ENCODE measurements at places on chromosomes 11 and 22.
A peak's percentile ranks its signal among the peaks of the same experiment; 100 is the strongest.

DNA sequence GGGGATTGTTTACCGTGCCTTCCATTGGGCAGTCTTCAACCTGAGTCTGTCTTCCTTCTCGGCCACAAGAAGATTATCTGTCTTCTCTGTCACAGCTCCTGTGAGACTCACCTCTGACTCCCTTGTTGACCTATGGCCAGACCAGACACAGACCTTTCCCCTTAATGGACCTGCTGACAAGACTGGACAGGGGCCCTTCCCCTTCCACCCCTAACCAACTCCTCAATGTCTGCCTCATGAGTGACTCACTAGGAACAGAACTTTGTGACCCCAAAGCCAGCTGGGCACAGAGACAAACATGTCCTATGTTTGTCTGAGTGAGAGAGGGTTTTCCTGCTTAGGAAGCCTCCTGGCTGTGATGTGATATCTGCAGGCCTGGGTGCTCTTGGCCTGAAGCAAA is 405.0 kb downstream of the BRD1 start:
- no peak for DNase-seq

- peak; percentile 49 for DNase-seq
Observed at GRCh38 chr22:49968831-49969661, 8.5 kb downstream of the PIM3 start.

DNA sequence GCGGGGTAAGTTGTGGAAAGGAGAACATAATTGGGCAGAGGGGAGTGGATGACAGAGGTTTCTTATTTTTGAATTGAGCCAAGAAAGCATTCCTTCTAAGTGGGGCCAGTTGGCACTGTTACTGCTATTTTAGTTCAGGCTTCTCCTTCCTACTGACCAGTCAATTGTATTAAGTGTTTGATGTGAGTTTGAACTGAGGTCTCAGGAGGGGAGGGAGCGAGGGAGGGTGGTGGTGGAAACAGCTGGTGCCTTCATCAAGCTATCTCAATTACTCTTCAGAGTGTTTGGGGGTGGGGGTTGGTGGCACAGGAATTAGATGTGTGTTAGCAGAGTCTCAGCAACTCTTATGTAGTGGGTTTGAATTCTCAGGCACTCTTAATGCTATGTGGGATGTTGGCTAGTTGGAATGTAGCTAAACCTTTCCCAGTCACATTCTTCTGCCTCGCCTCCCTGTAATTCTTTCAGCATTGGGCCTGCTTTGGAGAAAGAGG is 14.5 kb downstream of the CTNND1 start:
- DNase-seq, result no peak

DNA sequence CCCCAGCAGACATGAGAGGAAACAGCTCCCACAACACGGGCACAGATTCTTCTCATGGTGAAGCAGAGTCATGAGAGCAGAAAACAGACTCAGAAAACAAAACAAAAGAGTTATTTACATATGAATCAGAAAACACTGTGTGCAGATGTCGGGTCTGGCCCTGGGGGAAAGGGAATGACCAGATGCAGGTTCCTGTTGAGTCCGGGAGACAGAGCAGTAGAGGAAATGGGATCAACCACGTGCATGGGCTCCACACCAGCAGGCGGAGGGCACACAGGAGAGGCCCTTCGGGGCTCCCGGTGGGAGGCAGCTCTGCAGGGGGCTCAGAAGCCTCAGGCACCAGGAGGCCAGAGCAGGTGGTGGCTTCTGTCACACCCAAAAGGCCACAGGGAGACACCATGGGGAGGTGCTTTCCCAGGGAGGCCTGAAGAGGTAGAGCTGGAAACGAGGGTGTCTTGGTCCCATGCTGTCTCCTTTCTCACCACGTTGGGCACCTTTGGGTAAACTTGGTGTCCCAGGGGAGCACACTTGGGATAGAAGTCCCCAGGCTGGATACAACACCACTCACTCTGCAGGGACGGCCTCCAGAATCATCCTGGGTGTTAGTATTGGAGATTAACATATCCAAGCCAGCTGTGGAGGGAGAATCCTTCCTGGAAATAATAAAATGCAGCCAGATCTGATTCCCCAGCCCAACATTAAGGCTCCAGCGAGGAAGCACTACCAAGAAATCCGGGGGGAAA is 764.7 kb downstream of the BRD1 start:
- no peak for DNase-seq

DNA sequence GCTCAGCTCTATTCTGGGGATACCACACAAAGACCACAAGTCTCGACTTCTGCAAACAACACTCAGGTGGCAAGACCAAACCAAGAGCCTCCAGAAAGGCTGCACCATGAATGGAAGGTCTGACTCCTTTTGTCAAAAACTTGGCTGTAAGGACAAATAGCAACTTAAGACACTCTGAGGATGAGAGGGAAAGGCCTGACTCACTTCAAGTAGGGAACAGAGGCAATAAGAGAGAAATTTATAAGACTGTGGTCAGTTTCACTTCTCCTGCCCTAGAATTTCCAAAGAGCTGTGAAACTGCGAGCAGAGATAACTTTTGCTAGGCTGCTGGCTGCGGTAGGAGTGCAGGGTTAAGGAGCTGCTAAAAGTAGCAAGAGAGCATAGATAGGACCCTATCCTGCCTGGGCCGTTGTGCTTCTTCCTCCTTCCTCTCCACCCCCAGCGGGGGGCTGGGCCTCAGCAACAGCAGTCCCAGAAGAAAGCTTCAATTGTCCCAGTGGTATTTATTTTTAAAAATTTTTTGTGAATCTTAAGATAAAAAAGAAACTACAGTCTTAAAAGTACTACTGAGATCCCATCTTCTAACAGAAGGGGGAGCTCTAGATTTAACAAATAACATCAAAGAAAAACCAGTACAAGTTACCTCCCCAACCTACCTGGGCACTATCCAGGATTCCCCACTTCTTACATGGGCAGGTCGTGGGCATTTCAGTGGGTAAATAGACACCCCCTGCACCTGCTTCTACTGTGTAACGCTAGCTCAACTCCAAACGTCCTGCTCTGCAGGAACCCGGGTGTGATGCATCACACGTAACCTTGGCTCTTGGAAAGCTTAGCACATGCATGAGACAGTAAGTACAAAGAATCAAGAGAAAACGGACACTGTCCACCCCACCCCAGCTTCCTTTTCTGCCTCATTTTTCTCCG is 66.4 kb downstream of the SGSM3 start:
- no peak for DNase-seq

DNA sequence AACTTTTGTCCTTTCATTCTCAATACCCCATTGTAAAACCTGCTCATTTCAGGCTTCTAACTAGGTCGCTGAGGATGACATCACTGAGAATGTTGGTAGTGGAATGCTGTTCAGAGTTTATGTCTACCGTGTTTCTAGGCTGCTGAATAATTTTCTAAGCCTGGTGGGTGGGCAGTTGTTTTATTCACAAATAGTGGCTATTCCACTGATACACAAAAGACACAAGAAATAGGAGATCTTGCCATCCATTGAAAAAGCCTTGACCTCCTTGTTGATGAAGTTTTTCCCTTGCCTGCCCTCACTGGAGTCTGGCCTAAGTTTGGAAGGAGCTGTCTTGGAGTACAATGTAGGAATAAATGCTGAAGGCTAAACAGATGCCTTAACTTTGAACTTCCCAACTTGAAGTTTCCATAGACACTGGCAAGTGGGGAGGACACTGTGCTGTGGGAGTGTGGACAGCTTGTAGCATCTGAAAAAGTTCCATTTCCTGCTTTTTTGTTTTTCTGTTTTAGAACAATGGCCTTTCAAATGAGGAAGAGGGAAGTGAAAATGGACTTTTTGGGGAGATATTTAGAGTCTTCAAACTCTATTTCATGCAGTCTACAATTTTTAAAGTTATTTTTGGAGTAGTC is 59.2 kb downstream of the TRIM44 start:
- DNase-seq, result no peak

- DNase-seq, result no peak
Observed at GRCh38 chr11:10441091-10441490, 14.0 kb upstream of the AMPD3 start.

- DNase-seq, result no peak
Observed at GRCh38 chr22:42623301-42623751, 8.6 kb upstream of the POLDIP3 start.

GRCh38 chr11:92141159-92141558 is 83.5 kb upstream of the FAT3 start:
- DNase-seq, result no peak

- DNase-seq, result no peak
Observed at GRCh38 chr11:69263736-69264052, 30.3 kb upstream of the MYEOV start.

- DNase-seq, result no peak
Observed at GRCh38 chr22:46668116-46668515, 47.9 kb downstream of the GRAMD4 start.

DNA sequence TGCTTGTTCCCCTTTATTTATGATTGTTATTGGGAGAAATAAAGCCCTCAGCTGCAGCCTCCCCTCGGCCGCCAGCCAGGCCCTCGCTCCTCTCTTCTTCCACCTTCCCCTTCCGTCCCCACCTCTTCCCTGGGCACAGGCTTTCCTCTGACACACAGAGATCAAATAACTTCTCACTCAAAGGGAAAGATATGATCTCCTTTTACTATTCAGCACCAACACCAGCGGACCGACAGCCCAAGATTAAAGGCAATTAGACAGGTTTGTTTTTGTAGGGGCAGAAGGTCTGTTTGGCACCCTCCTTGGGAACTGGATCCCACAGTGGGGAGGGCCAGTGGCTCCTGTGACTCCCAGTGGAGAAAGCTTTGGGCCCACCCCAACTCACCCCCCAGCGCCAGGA is 23.0 kb downstream of the NECTIN1 start:
- DNase-seq, result no peak

- no peak for DNase-seq
Observed at GRCh38 chr22:26563022-26563421, 26.9 kb downstream of the TPST2 start.

- no peak for DNase-seq
Observed at GRCh38 chr11:11135820-11136476, 217.1 kb downstream of the CSNK2A3 start.

DNA sequence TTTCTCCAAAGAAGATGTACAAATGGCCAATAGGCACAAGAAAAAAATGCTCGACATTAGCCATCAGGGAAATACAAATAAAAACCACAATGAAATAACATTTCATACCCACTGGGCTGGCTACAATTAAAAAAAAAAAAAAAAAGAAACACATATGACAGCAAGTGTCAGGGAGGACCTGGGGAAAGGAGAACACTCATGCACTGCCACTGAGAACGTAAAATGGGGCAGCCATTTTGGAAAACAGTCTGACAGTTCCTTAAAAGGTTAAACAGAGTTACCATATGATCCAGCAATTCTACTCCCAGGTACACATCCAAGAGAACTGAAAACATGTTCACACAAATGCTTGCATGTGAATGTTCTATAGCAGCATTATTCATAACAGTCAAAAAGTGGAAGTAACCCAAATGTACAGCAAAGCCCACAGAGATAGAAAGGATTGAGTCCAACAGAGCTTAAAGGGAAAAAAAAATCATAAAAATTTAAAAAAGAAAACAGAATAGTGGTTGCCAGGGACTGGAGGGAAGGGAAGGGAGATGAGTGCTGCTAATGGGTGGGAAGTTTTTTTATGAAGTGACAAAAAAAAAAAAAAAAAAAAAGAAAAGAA is 48.4 kb upstream of the CYP2D6 start:
- DNase-seq, result no peak

GRCh38 chr11:34564406-34564805 is 50.8 kb upstream of the ELF5 start:
- DNase-seq, result no peak

DNA sequence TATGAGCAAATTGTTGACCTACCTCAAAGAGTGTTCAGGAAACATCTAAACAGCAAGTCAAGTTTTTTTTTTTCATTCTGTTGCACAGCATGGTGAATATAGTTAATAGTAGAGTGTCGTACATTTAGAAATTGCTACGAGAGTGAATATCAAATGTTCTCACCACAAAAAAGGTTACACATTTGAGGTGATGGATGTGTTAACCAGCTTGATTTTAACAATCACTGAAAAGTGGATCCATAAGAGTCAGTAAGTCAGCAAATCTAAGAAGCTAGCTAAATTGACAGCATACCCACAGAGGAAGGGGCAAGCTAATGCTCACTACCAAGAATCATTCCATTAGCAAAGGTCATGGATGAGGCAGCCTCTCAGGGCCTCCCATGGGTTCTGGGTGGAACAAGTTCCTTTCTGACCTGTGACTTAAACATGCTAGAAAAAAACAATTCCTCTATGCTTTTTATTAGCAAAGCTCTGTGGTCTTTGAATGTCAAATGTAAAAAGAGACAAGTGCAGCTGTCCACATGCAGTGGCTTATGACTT is 235.4 kb upstream of the CCDC179 start:
- no peak for DNase-seq

DNA sequence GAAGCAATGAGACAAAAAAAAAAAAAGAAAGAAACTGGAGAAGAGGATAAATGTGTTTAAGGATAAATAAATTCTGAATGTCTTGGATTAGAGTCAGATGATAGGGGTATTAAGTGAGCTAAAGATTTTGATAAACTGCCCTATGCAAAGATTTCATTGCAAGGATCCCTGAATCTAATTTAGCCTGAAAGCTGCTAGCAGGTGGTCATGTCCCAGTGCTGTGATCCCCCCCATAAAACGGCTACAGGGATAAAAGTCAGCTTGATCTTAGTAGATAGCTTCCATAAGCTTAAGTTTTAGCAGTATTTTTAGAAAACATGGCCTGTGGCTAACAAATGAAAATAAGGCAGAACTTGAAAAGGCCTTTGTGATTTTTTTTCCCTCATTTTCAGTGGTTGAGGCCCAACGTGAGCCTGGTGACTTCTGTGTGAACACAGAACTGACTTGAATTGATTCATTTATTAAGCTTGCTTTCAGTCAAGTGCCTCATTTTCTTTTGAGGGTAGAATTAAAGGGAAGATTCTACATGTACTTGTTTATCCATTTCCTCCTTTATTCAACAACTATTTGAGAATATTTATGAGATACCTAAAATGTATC is 44.5 kb downstream of the CD44 start:
- no peak for DNase-seq

- DNase-seq, result no peak
Observed at GRCh38 chr22:23495614-23496444, 84.3 kb downstream of the IGLL1 start.

DNA sequence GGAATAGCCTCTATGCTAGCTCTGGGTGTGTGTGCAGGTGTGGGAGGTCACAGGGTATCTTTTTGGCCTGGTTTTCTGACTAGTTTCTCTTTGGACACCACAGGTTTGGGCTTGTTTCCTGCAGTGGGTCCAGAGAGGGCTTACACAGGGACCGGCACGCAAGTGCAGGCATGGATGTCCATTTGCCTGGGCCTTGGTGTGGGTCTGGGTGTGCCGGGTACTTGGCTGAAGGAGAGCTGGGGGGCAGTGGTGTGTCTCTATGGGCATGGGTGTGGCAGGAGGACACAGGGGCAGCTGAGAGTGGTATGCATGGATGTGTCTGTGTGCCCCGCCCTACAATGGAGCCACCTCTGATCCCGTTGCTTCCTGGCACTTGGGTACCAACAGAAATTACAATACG is 7.5 kb upstream of the KCNJ11 start:
- no peak for DNase-seq
